ENCODE measurements at places on chromosomes 7 and 10. TPM values are rescaled to one million over a fixed set of nuclear protein-coding genes. Genes with fewer than 3 reads are reported as not detected.

The H2BK1 gene
- total RNA-seq: not detected

The BMS1 gene
- 24.0 TPM for total RNA-seq

The CAMK2B gene
- not detected for total RNA-seq

The BAIAP2L1 gene
- total RNA-seq: 1.4 TPM

The MDFIC gene
- total RNA-seq: 58.0 TPM

The SSMEM1 gene
- not detected for total RNA-seq

The CALY gene
- not detected for total RNA-seq

GRCh38 chr7:18167815-18168214 lies 140.2 kb upstream of the PRPS1L1 start:
- DNase-seq: no peak
- H3K27me3 ChIP-seq: peaks cover 17% of the 10 kb centered on the region
- H3K27ac ChIP-seq: no peak overlapping the region
- H3K4me3 ChIP-seq: no peak overlapping the region

GRCh38 chr7:50543776-50544442 lies 21.3 kb downstream of the DDC start:
- no peak for DNase-seq
- no peak overlapping the region for H3K4me3 ChIP-seq
- H3K27me3 ChIP-seq: peaks cover 5% of the 10 kb centered on the region
- H3K27ac ChIP-seq: no peak overlapping the region
- H3K4me1 ChIP-seq: peaks cover 4% of the 10 kb centered on the region

- no peaks in the 10 kb centered on the region for H3K4me1 ChIP-seq
- H3K36me3 ChIP-seq: no peaks in the 10 kb centered on the region
- no peak for DNase-seq
- H3K4me3 ChIP-seq: no peak overlapping the region
Measured at GRCh38 chr7:34734771-34735170, 76.8 kb downstream of the NPSR1 start.

GRCh38 chr7:44067064-44067951 lies 1.9 kb upstream of the PGAM2 start:
- H3K36me3 ChIP-seq: no peaks in the 10 kb centered on the region
- no peaks in the 10 kb centered on the region for H3K27me3 ChIP-seq
- H3K4me1 ChIP-seq: peaks cover 10% of the 10 kb centered on the region
- no peak for DNase-seq
- no peak overlapping the region for H3K4me3 ChIP-seq
- H3K27ac ChIP-seq: no peak overlapping the region

GRCh38 chr7:65235586-65235985 lies 138.1 kb upstream of the ZNF92 start:
- H3K27me3 ChIP-seq: peaks cover 6% of the 10 kb centered on the region
- H3K36me3 ChIP-seq: no peaks in the 10 kb centered on the region

DNA sequence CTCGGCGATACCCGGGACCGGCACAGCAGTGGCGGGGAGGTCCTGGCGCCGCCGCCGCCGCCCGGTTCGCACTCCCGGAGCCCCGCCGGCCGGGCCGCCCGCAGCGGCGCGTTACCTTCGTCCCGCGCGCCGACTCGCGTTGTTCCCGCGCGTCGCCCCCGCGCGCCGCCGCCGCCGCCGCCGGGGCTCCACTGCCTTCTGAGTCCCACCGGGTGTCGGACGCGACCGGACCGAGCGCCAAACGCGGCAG lies at the start of gene EZH2:
Gene EZH2, minus strand, starts transcription at position 243 of the 250 bp plus-strand sequence. CDS start 36,993 bp downstream, outside the sequence.
- peak within 1 kb of the TSS; percentile 96 for H3K4me3 ChIP-seq
- H3K27me3 ChIP-seq: no peaks in the 10 kb centered on the region
- peak within 1 kb of the TSS; percentile 99 for H3K27ac ChIP-seq
- H3K36me3 ChIP-seq: peaks cover 25% of the 10 kb centered on the region
- DNase-seq: no peak

- H3K4me1 ChIP-seq: peaks cover 34% of the 10 kb centered on the region
- H3K4me3 ChIP-seq: peak overlapping the region; percentile 1
- DNase-seq: no peak
- H3K36me3 ChIP-seq: peaks cover 61% of the 10 kb centered on the region
- no peaks in the 10 kb centered on the region for H3K27me3 ChIP-seq
Measured at GRCh38 chr7:130649004-130649790, 19.4 kb downstream of the COPG2 start.
